ENCODE measurements at places on chromosomes 7 and 10.

DNA sequence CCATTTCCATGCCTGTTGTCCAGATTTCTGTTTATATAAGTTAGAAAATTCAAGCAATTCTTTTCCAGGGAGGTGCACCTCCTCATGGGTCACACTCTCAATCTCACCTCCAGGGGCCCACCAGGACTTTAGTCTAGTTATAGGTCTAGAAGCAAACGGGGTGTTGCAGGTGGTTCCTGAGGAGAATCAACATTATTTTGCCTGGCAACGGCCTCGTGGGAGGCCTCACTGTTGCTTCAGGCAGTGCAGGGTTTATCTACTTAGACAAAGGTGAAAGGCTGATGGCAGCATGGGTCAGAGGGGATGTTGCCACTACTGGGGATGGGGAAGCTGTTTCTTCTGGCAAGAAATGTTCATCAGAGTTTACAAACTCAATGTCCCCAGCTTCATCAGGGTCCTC is 56.7 kb upstream of the LRRC18 start:
- DNase-seq: no peak

- DNase-seq: no peak
Observed at GRCh38 chr7:141462958-141463357, 88.3 kb upstream of the AGK start.

DNA sequence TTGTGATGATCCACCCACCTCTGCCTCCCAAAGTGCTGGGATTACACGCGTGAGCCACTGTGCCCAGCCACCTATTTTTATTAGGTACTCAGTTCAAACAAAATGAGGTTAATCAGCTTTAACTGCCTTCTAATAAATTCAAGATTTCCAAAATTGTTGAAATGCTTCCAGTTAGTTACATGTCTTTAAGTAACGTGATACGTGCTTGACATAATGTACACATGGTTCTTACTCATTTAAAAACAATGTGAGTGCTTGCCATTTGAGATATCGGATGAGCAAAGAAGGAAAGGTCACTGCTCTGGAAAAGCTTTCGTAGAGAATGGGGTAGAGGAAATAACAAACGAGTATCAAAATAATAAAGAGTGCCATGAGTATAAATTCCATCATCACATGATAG is 83.6 kb downstream of the KMT2E start:
- no peak for DNase-seq

- no peak for DNase-seq
Observed at GRCh38 chr10:12971001-12971788, 30.3 kb downstream of the CCDC3 start.

- DNase-seq: no peak
Observed at GRCh38 chr7:41449694-41450093, 253.2 kb downstream of the INHBA start.

DNA sequence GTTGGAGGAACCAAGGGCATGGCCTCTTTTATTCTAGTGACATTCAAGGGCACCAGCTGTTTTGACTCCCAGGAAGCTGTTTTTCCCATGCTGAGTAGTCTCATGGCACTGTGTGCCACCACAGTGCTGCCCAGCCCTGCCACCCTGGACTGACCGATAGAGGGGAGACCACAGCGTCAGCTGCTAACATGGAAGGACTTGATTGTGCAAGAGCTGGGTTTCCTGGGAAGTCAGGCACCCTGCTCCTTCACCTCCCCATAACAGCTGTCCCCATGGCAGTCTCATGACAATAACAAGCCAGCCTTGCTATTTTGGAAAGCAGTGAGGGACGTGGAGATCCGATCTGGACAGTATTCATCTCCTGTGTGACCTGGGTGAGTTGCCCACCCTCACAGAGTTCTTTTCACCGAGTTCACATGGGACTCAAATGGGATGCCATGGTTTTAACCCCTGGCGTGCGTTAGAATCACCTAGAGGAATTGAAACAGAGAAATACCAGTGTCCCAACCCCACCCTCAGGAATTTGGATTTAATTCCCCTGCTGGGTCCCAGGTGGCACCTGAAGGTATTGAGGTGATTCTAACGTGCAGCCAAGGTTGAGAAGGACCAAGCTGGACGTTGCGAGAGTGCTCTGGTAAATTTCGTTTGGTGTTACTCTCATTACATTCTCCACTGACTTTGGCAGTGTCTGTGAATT is 174.8 kb downstream of the CELF2 start:
- DNase-seq: no peak

DNA sequence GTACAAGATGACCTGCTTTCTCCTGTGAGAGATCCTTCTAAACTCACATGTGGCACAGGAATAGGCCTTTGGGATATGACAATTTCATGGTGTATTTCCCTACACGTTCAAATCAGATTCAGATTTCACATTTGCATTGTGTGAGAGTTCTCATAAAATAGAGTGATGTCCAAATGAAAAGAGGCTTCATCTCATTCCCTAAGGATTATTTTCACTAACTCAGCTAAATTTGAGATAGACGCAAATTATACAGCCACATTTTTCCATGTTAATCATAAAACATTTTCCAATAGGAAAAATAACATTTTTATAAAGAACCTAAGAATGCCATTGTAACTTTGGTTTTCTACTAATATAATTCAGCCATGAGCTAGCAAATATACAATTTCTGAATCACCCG is 35.5 kb upstream of the PARD3 start:
- DNase-seq: no peak

- no peak for DNase-seq
Observed at GRCh38 chr7:13751766-13752165, 237.7 kb downstream of the ETV1 start.
